ENCODE measurements at places on chromosomes 2 and 18.

DNA sequence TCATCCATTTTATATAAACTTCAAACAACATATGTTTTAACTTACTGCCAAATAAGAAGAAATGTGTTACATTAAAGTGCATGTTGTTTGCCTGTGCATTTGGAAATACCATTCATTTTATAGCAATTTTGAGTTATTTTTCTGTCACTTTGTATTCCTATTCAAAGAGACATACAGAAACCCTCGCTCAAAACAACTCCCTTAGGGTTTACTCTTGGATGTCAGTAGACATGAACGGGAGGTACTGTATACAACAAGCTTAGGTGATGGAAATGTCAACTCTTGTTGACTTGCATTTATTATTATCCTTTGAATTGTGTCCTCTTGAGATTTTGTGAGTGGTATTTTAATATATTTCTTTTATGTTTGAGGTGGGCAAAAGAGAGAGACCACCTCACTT lies 132.3 kb downstream of the CAMKMT start:
- no peak for DNase-seq

GRCh38 chr2:238987352-238987981 lies 139.6 kb downstream of the TWIST2 start:
- no peak for DNase-seq

GRCh38 chr2:25421289-25421688 lies 79.6 kb upstream of the DNMT3A start:
- no peak for DNase-seq

GRCh38 chr18:47311585-47311984 lies 60.1 kb upstream of the SKOR2 start:
- DNase-seq: no peak

Measured in sigmoid colon (tissue), 7 donors.